WTC11 (cell line): ENCODE measurements at places on chromosomes 2 and 18. TPM values are rescaled to one million over a fixed set of nuclear protein-coding genes. Genes with fewer than 3 reads are reported as not detected.

CFC1B gene
- not detected in 3 replicates for total RNA-seq

- H3K4me1 ChIP-seq = no peaks in the 10 kb centered on the region
- no peaks in the 10 kb centered on the region for H3K27me3 ChIP-seq
- no peak overlapping the region for H3K27ac ChIP-seq
- no peak for DNase-seq
Observed at GRCh38 chr2:169526451-169526850, 16.9 kb downstream of the KLHL41 start.

OXER1 gene
- 2.6 to 2.7 TPM (median 2.7 TPM) in 3 replicates for total RNA-seq

RAB6C gene
- 0.07 to 0.09 TPM (median 0.07 TPM) in 3 replicates for total RNA-seq

GRCh38 chr2:197839856-197840255 is 35.5 kb downstream of the PLCL1 start:
- H3K27me3 ChIP-seq = no peaks in the 10 kb centered on the region
- no peak for DNase-seq

DNA sequence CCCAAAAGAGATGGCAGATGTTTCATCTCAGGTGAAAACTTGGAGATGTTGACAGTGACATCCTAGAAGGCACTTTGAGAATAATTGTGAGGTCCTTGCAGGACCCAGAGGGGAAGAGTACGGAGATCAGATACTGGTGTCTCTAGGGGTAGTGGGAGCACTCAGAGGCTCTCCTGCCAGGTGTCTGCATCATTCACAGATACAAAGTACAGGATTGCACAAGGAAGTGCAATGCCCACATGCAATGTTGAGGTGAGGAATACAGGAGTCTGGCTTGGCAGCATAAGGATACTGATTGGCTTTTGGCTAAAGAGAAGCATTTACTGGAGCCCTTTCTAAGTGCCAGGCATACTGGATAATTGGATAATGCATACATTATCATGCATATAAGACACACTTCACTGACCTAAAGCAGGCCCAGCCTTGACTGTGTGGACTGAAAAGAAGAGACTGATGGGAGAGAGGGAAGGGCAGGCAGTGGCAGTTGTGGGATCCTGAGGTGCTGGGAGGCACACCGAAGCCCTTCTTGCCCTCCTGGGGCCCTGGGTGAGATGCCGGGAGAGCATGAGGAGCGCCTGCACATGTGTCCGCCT is 31.0 kb upstream of the NCKAP5 start:
- no peak for DNase-seq
- no peaks in the 10 kb centered on the region for H3K36me3 ChIP-seq
- peaks cover 25% of the 10 kb centered on the region for H3K4me1 ChIP-seq
